Memory B cell (primary cell): ENCODE measurements at places on chromosomes 7 and 10.

DNA sequence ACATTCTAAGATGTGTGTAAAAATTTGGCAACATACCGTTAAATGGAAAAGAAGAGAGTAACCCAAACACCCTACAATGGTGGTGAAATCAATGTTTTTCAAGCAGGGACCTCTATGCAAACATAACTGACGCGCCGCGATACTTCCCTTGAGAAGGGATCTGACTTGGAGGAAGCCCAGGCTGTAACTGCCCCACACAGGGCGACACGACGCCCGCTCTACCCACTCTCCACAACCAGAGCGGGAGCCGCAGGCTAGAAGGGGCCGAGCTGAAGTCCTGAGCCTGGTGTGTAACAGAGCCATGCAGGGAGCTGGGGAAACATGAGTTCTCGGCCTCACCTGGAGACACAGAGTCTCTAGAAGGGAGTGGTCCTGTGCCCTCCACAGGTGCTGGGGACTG is 120.2 kb downstream of the FAM53B start:
- no peak for DNase-seq
- peaks cover 8% of the 10 kb centered on the region for H3K36me3 ChIP-seq
- no peak overlapping the region for H3K4me3 ChIP-seq
- H3K4me1 ChIP-seq, result peaks cover 42% of the 10 kb centered on the region
- peak overlapping the region; percentile 95 for H3K27ac ChIP-seq

- H3K36me3 ChIP-seq, result no peaks in the 10 kb centered on the region
- no peak overlapping the region for H3K27ac ChIP-seq
- no peaks in the 10 kb centered on the region for H3K4me1 ChIP-seq
- no peak for DNase-seq
- no peaks in the 10 kb centered on the region for H3K27me3 ChIP-seq
Observed at GRCh38 chr10:84945791-84946190, 617.4 kb downstream of the CCSER2 start.

GRCh38 chr10:111873621-111874135 is 309.9 kb downstream of the GPAM start:
- DNase-seq, result no peak
- H3K27ac ChIP-seq, result no peak overlapping the region
- peaks cover 2% of the 10 kb centered on the region for H3K27me3 ChIP-seq
- no peaks in the 10 kb centered on the region for H3K36me3 ChIP-seq
- no peak overlapping the region for H3K4me3 ChIP-seq

DNA sequence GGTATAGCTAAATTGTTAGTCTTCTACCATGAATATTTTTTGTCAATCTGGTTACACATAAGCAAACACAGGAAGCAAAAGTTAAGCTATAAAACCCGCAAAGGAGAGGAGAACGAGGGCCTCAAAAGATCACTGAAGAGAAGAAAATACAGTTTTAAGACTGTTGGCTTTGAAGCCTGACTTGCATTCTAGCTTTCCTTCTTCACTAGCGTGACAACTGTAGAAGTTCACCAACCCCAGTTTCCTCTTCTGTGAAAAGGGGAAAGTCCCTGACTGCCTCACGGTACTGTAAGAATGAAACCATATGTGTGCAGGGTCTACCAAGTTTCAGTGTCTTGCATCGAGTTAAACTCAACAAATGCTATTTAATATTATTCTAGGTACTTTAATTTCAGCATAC is 7.5 kb upstream of the LRRN3 start:
- H3K36me3 ChIP-seq, result no peaks in the 10 kb centered on the region
- H3K27ac ChIP-seq, result peak overlapping the region; percentile 49
- DNase-seq, result peak; percentile 42
- peak overlapping the region; percentile 34 for H3K4me3 ChIP-seq
